ENCODE measurements at places on chromosomes 5 and 9.

DNA sequence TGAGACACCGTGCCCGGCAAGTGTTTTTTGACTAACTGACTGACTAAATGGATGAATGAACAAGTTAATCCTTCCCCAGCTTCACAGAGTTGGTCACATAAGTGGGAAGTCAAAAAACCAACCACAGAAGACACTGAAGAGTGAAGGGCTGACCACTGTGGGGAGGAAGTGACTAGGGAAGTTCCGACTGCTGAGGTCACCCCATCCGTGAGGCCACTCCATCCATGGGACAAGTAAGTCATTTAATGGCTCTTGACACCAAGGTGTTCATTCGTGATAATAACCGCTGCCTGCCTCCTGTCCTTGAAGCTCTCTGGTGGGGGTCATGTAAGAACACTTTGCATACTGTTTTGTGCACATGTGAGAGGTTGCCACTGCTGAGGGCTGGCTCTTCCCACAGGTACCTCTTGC, 22.2 kb upstream of the CXCL14 start:
- no peak for DNase-seq

DNA sequence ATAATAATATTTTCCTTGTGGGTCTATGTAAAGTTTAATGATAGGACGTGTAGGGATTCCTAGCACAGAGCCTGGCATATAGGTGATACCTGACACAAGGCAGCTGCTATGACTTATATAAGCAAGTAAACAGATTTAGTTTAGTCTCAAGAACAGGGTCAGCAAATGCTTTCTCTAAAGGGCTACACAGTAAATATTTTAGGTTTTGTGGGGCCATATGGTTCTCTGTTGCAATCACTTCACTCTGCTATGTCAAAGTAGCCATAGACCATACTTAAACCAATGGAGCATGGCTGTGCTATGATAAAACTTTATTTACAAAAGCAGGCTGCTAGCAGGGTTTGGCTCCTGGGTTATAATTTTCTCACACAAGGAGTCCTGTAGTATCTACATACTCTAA, 204.8 kb upstream of the KLF4 start:
- no peak for DNase-seq

GRCh38 chr5:149887622-149888183, 56.9 kb downstream of the PDE6A start:
- no peak for DNase-seq

DNA sequence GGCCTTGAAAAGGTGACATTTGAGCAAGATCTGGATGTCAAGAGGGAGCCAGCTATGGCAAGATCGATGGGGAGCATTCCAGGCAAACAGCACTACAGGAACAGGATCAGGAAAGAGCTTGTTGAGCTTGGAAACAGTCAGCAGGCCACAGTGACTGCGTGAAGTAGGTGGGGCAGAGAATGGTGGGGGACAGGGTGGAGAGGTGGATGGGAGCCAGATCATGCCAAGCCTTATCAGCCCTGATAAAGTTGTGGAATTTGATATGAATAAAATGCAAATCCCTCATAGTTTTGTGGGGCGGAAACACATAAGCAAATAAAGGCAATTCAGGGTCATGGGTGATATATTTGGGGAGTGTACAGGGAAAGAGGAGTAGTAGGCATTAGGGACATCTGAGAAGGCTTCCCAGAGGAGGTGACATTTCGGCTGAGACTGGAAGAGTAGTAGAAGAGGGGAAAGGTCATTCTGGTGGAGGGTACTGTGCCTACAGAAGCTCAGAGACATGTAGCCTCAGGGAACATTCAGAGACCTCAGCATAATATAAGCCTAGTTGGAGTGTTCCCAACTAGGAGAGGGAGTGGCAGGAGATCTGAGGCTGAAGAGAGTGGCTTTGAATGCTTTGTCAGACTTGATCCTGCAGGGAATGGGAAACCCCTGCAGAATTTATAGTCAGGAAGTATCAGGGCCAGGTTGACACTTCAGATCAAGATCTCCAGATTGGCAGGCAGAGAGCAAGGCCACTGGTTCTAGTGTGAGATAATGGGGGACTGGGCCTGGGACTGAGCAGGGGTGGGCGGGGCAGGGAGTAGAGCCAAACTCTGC, 9.7 kb upstream of the CYSTM1 start:
- no peak for DNase-seq

DNA sequence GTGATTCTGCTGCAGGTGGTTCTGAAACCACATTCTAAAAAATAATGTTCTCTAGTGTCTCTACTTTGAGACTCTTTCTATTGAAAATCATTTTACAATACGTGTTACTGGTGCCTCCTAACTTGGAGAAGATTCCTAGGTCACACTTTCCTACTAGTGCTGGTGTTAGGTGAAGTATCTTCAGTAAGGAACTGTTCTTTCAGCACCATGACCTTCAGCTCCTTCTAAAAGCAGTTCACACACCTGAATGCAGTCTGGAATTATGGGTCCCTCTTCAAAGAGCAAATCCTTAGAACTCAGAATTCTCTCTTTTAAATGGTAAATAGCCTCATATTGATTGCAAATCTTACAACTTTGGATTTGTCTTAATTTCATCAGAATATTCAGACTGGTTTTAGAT, 10.6 kb upstream of the DPYSL3 start:
- no peak for DNase-seq

DNA sequence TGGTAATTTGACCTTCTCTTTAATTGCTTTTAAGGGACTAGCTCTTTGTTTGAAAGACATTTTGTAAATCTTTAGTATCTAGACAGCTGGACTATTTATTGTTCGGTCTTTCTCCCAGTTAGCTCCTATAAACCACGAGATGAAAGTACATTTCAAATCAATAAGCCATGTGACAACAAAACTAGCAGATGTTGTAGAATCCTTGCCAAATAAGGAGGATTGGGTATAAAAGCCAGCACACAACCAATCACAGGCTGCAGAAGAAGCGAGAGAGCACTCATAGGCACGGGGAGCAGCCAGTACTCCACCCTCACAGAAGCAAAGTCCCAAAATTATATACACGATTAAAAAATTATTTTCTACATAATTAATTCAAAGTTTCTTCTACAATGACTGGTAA, 8.1 kb upstream of the OMD start:
- no peak for DNase-seq

GRCh38 chr5:173757403-173758209, 130.5 kb upstream of the CPEB4 start:
- DNase-seq = no peak

DNA sequence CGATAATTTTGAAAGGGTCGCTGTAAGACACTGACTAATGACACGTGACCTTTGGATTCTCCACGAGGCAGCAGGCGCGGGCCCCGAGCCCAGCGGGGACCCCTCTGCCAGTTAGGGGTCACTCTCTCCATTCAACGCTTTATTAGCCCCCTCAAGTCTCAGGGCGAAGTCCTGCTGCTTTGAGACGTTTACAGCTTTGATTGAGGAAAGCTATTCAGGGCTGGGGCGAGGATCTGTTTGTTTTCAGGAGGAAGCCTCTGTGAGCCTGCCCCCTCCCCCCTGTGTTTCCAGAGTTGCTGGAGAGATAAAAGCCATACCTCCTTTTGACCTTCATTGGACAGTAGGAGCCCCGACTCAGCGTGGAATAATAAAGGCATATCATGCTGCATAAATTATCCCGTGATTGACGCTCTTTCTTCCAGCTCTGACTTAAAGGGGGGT, 31.4 kb upstream of the MSX2 start:
- DNase-seq = no peak

DNA sequence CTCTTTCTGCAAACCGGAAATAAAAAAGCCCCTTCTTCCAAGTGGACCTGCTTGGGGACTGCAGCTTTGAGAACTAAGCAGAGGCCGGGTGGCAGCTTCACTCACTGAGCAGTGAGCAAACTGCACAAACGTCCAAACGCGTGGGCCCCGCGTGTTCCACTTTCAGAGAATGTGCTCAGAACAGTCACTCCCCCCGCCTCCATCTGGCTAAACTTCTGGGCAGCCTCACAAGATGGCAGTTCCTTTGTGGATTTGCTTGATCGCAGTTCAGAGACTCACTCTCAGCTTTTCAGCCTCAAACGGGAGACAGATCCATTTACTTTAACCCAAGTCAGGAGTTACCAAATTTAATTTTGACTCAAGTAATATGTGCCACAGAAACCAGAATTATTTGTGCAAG, 216.6 kb downstream of the TLE1 start:
- no peak for DNase-seq

DNA sequence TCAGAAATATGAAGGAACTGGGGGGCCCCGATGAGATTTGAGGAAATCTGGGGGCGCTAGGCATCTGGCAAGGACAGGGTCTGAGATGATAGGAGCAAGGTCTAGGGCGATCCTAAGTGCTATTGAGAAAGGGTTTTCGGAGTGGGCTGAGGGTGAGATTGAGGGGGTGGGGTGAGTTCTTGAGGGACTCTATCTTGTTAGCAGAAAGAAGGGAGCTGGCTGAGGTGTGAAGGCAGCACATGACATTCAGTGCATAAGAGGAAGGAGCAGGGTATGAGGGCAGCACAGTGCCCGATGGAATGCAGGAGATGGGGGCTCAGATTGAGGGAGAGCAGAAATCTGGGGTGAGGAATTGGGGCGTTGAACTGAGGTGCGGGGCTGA, 640 bp downstream of the TRIM32 start:
- no peak for DNase-seq

DNA sequence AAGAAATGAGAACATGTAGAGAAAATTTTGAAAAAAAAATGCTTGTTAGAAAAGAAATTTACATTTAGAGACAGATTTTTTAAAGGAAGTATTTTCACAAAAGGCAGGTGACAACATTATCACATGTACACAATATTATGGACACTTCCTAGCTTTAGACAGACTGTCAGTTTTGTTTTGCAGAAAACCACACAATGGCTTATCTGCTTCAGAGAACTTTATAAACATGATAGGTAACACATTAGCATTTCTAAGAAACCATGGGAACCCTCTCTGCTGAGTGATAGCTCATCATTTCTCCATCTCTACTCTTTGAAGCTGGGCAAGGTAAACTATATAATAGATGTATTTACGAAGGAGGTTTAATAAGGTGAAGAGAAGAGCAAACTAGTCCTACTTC, 25.6 kb downstream of the POU5F2 start:
- DNase-seq = no peak

DNA sequence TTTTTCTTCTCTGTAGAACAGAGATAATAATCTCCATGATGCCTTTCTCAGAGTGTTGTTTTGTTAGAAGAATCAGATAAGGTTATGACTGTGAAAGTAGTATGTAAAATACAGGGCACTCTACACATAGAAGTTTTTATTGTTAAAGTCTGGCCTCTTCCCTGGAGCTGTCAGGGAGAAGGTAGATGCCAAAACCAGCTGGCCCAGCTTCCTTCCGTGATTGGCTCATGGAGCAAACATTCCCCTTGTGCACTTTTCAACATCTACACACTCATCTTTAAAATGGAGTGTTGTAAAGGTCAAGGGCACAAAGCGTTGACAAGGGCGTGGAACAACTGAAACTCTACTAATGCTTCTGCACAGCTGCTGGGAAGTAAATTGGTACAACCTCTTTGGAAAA, 7.4 kb upstream of the RNF183 start:
- DNase-seq = no peak

DNA sequence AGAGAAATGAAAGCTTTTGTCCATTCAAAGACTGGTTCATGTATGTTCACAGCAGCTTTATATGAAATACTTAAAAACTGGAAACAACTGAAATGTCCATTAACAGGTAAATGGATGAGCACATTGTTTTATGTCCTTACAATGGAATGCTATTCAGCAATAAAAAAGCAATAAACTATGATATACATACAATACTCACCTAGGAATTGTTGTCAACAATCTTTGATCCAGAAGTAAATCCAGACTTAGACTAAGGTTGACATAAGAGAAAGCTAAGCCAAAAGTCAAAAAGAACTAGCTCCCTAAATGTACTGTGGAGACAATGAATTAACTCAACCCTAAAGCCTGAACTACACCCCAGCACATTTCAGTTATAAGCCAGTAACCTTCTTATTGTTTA, 54.9 kb downstream of the FBXL17 start:
- DNase-seq = no peak

- DNase-seq = no peak
Measured at GRCh38 chr5:116062352-116062751, 22.5 kb upstream of the COMMD10 start.

DNA sequence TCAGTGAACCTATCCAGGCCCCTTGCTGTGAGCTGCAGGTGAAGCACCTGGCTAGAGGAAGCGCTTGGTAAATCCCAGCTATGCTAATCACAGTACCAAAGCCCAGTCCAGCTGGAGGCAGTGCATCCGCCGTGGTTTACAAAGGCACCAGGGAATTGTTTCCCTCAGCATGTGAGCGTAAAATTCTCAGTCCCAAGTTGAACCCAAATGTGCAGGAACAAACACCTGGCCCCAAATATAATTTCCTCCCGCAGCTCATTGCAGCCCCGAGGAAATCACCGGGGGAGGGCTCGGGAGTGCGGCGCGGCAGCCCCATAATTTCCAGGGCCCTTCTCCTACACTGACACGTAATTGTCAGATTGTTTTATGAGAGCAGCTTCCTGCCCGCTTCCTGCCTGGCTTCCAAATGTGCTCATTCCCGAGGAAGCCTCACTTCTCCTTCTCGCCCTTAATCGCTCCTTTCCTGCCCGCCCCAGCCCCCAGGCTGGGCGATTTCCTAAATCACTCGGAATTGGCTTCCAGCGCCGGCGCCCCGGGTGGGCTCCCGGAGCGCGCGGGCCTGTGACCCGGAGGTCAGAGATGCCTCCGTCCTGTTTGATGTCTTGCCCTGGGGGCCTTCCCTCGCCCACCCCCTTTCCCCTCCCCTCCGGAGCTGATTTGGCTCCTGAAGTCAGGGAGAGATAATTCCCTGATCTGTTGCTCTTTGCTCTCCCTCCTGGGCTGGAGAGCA, 134.4 kb downstream of the FGF1 start:
- DNase-seq = no peak

GRCh38 chr5:103466495-103466894, 96.1 kb downstream of the NUDT12 start:
- DNase-seq = peak; percentile 73

DNA sequence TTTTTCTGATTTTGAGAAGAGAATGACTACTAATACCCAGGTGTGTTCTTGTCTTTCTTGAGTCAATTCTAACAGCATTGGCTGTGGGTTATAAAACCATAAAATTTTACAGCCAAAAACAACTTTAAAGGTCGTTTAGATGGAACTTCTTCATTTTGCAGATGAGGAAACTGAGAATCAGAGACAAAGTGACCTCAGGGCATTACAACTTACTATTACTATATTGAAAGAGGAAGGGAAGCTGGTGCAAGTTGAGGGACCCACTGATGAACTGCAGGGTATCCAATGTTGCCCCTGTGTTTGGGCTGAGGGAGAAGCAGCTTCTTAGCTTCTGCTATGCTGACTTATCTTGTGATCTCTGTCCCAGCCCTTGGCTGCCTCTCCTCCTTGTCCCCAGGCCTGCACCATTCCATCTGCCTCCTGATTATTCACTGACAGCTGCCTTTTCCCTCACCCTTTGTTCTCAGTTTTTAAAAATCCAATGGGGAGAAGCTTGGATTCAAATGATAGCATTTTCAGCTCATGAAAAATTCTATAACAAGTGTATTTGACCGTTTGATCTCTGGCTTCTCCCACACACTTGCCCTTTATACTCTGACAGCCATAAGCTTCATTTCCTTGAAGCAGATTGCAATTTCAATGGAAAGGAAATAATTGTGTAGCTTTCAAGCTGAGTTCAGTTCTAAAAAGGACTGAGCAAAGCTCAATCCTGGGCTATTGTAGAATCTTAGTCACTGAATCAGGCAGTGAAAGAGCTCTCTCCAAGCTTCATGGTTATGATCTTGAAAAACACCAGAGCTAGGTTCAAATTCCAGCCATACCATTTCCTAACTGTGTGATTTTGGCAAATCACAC, 68.5 kb downstream of the TMC1 start:
- DNase-seq = no peak

GRCh38 chr9:110214090-110214489, 6.1 kb upstream of the C9orf152 start:
- DNase-seq = no peak
